Activated naive CD8-positive, alpha-beta T cell treated with anti-CD3 and anti-CD28 coated beads, Interleukin-2, amount 10 ng/mL, durations not matched to agents 7 days and 5 days (primary cell): ENCODE measurements at places on chromosomes 3 and 15. TPM values are rescaled to one million over a fixed set of nuclear protein-coding genes. Genes with fewer than 3 reads are reported as not detected.

DNA sequence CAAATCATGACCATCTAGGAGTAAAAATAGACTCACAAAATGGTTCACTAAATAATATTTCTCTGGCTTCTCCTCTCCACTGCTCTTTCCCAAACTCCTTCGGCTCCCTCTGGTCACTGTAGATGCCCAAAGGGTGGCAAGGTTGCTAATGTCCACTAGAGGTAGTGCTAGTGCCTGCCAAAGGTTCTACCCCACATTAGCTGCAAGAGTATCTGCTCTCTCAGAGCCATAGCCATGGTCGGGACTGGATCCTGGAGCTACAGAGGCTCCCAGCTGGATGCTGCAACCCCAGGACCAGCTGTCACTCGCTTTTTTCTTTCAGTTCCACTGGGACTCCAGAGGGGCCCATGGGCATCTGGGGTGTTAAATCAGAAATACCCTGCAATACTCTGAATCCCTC, 8.5 kb downstream of the HTR3D start:
- no peaks in the 10 kb centered on the region for H3K36me3 ChIP-seq
- no peak overlapping the region for H3K4me3 ChIP-seq
- no peak overlapping the region for H3K27ac ChIP-seq
- DNase-seq, result no peak

DNA sequence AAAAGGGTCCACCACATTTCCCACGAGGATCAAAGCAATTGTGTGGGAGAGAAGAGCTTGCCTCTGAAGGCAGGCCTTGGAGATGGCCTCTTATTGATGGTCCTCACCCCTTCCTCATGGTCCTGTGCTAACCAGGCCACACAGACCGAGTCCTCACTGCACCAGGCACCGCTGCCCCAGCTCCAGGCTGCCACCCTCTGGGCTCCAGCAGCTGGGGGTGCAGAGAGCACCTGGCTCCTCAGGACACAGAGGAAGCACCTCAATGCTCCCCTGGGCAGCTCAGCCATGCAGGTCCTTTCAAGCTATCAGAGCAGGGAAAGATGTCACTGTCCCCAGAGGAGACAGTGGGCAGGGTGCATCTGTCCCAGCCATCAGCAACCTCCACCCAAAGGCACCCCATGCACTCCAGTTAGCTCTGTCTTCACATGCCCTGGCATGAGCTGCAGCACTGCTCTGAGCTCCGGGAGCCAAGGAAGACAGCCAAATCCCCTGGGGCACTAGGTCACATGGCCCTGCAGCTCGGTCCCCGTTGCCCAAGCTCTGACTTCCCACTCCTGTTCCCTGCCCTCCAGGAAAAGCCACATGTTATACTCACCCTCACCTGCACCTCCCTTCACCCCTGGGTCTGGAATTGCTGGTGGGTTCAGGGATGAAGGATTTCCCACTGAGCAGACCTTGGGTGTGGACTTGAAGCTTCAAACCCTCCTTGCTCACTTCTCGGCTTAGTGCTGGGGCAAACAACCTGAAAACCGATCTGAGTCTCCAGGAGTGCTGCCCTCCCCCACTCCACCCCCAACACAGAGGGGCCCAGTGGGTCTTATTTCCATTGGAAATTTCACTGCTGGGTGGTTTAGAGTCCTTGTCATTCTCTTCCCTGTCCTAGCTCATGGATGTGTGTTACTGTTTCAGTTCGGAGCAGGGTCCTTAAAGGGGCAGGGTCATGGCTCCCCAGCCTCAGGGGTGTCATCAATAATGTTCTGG, 32.6 kb downstream of the ALS2CL start:
- peaks cover 3% of the 10 kb centered on the region for H3K27me3 ChIP-seq
- H3K4me3 ChIP-seq, result no peak overlapping the region
- no peak for DNase-seq

- H3K27ac ChIP-seq, result no peak overlapping the region
- no peak overlapping the region for H3K4me3 ChIP-seq
- H3K36me3 ChIP-seq, result no peaks in the 10 kb centered on the region
- H3K4me1 ChIP-seq, result no peaks in the 10 kb centered on the region
Observed at GRCh38 chr3:69699183-69699582, 40.1 kb upstream of the MITF start.

The MAP6D1 gene
- total RNA-seq, result 2.7 TPM

The CD86 gene
- 0.42 TPM for total RNA-seq
